Activated CD8-positive, alpha-beta memory T cell treated with anti-CD3 and anti-CD28 coated beads for 48 hours (primary cell): ENCODE measurements at places on chromosomes 5 and 9.
A peak's percentile ranks its signal among the peaks of the same experiment; 100 is the strongest.

- no peak for DNase-seq
These were observed 15.2 kb downstream of the STRBP start for GRCh38 chr9:123253204-123253603.

DNA sequence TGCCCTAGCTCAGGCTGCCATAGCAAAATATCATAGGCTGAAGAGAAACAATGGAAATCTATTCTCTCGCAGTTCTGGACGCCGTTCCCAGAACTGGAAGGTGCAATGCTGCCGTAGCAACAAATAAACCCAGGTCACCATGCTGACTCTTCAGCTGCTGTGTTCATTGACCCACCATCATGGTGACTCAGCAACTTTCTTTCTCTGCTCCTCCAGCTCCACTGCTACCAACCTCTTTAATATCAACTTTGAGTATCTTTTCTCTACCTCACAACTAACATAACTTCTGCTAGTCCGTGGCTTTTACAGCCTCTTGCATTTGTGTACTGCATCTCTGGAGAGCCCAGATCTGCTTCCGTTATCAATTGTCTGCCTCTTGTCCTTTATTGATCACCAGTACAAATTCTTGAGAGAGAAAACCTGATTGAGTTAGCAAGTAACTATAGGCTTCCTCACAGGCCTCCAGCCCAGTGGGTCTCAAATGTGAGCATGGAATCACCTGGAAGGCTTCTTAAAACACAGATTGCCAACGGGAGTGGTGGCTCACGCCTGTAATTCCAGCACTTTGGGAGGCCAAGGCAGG, 47.3 kb upstream of the SLC30A5 start:
- DNase-seq = no peak

GRCh38 chr9:101126556-101126955, 98.0 kb downstream of the PLPPR1 start:
- no peak for DNase-seq

DNA sequence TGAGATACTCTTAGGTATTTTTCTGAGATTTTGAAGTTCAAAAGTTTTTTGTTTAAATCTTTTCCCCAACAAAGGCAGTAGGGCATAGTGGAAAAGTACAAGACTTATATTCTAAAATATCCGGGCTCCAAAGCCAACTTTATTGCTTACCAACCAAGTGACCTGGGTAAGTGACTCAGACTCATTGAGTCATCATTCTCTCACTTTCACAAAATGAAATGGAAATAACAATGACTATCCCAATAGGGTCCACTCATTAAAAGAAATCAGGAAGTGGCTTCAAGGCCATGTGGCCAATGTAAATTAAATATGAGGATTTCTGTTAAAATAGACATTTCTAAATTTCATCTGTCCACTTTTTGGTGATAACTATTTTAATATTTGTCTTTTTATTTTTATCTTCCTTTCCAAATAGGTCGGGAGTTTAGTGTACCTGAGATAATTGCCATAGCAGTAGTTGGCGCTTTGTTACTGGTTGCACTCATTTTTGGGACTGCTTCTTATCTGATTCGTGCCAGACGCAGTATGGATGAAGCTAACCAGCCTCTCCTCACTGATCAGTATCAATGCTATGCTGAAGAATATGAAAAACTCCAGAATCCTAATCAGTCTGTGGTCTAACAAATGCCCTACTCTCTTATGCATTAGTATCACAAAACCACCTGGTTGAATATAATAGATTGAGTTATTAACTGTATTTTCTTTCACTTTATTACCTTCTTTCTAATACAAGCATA, 15.5 kb downstream of the TYRP1 start:
- no peak for DNase-seq

DNA sequence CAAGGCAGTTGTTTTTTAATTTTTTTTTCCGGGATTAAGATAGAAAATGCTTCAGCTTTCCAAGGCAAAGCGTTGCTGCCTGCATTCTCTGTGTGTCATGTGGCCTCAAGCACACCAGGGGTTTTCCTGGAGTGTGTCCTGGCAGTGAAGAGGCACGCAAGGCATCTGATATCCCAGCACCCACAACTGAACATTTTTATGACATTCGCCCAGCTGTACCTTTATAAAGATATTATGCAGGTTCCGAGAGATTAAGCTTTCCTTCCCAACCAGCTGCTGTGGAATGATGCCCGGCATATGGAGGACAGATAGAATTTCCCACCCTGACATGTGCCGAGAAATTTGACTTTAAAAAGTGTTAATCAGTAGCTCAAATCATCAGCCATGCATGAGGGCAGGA, 205.6 kb downstream of the GADD45G start:
- no peak for DNase-seq

DNA sequence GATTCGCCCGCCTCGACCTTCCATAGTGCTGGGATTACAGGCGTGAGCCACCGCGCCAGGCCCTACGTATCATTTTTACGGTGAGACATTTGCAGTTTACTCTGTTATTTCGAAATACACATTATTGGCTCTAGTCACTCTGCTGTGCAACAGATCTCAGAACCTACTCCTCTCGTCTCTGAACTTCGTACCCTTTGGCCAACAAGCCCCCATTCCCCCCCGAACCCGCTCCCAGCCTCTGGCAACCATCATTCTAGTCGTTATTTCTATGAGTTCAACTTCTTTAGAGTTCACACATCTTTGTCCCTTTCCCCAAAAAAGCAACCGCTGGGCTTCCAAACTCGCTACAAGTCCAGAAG, 735 bp downstream of the PTGR1 start:
- DNase-seq = no peak

- DNase-seq = peak; percentile 36
These were observed 2.0 kb downstream of the LARP1 start for GRCh38 chr5:154756868-154757813.

DNA sequence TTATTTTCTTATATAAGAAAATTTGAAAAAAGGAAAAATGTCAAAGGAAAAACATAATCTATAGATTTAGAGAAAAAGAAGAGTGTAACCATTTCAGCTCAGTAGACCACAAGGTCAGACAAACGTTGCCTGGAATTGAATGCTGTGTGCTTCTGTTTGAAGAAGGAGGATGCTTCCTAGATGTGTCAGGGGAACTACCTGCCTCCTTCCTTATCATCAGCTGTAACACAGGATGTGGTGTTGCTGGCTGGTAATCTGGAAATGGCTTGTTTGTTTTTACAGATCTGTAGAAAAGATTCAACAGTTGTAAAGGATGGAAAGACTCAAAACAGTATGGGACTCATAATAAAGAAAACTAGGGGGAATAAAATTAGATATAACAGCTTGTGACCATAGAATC, 160.7 kb upstream of the MEF2C start:
- no peak for DNase-seq

DNA sequence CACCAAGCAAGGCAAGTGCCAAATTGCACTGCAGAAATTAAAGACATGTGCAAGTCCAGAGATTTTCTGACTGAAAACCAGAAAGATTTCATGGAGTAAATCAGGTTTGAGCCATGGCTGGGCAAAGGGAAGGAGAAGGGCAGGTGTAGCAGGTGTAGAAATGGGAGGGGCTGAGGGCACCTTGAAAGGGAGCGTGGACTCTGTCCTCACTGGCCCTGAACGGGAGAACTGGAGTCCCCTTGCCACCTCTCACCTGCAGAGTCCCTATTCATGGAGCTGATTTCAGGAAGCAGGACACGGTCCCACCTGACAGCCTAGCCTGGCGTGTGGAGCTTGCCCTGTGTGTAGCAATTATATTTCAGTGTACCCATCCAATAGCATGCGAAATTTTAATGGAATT, 46.3 kb downstream of the UBE2QL1 start:
- DNase-seq = no peak

DNA sequence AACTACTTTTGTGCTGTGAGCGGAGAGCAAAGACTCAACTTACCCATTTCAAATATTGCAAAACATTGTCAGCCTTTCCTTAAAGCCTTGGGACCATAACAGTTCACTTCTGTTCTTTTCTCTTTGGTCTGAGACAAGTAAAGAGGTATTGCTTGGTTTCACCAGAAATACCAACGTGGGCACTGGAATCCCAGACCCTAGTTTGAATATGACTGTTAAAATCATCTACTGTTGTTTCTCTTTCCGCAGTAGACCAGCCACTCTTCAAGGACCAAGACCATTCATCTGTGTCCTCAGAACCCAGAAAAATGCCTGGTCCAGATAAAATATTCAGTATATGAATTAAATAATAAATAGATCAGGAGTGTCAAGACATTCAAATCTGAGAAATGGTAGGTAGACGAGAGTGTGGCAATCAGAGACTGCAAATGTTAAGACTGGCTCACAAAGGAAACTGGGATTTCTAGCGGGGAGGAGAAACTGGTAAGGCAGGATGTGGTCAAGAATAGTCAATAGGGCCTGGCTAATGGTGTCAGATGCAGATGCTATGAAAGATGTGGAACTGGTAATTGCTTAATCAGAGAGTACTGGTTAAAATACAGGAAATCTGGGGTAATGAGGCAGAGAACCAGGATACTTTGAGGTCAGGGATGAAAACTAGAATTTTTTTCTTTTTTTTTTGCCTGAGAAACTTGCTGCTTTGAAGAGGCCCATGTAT, 82.1 kb upstream of the IL33 start:
- DNase-seq = no peak

DNA sequence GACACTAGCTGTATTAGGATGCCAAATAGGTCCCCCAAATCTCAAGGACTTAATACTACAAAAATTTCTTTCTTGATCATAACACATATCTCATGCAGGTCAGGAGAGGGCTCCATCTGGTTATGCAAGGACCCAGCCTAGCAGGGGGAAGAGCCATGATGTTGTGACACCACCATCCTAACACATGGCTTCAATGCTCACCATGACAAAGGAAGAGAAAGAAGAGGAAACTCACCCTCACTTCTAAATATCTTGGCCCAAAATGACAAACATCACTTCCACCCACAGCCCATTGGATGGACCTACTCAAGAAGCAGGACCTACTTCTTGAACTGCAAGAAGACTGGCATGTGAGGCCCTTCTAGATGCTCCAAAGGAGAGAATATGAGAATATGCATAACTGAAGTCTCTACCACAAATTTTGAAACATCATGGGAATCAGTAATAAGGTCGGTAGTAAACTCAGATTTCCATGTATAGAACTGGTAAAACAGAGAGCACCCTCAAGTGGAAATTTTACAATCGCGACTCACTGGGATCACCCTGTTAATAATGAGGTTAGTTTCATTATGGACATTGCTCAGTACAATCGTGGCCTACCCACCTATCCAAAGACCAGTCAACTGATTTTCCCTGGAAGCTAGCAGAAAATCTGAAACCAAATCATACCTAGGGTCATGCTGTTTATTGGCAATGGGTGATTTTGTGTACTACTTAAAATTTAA, 308.2 kb downstream of the ACTL7B start:
- no peak for DNase-seq

DNA sequence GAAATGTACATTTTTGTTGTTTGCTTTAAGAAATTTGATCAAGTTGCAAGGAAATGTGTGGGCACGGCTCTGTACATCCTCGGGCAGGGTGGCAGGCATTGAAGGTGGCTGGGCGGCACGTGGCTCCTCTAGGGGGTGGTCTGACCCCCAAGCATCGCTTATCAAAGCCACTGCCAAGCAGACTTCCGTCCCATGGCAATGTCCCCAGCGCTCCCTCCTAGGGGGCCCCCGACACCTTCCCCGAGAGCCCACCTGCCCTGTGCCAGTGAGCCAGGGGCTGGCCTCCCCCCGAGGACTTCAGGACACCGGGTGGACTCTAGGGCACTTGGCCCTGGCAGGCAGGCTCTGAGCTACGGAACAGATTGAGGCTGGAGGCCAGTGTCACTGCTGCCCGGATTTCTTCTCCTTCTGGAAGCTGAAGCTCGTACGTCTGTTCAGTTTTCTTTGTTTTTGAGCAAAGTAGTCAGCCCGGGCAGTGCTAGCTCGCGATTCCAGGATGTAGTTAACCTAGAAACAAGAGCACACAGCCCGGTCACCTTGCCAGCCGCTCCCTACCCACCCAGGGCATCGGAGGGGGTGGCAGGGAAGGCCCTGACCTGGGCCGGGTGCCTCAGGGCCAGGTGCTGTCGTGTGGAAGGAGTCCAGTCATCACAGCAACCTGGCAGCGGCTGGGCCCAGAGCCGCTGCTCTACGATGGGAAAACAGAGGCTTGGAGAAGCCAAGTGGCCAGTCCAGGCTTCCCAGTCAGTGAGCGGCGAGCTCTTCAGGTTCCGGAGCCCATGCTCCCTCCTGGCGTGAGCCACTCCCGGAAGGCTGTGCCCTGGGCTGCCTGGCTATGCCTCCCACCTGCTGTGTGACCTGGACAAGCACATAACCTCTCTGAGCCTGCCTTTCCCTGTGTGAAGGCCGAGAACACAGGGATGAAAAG, 177.1 kb downstream of the GAPVD1 start:
- DNase-seq = no peak

DNA sequence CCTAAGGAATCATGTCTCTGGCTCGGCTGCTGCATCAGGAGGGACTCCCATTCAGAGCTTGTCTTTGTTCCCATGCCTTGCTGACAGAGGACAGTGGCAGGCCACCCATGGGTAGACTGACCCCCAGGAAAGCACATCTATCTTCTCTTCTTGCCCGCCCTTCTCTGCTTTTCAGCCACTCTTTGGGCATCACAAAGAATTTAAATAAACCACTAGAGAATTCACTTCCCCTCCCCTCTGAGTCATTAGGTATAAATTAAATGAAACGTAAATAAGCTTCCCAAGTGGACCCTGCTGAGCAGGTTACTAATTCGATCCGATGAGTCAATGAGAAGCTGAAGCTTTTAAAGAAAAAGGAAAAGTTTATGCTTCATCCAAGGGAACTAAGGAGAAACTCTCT, 97.0 kb downstream of the DRD1 start:
- no peak for DNase-seq

DNA sequence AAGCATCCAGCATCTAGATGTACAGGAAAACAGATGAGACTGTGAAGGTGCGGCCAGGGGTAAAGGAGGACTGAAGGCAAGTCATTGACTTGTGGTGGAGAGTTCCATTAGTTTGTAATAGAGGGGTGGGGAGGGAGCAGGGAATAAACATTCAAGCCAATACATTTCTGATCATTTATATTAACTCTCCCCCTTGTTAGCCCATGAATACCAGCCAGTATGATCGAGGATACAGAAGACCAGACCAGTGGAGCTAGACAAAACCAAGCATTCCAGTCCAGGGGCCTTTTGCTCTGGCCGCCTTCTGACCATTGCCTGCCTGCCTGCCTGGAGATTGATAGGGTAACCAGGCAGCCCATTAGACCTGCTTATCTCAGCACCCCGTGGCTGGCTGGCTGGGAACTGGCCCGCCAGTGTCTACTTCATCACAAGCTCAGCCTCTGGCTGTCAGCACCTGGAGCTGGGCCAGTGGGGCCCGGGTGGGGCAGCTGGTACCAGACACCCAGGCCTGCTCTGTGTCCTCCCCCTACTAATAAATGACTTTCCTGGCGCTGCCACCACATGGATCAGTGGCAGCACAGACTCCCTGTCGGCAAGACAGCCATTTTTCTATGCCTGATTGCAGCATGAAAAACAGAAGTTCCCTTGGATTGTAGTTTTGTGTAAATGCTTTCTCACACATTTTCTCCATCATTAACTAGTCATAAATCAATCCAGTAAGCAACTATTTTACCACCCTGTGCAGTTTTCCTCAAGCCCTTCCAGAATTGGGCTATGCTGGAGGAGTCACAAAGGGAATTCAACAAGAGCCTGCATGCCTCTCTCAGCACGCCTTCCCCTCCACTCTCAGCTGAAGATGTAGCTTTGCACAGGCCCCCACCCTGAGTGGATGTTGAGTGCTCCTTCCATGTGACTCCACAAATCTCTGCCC, 181.3 kb downstream of the SNCAIP start:
- no peak for DNase-seq
